ENCODE measurements at places on chromosomes 16 and 17.

- no peak for DNase-seq
Observed at GRCh38 chr17:41439375-41439774, 1.4 kb downstream of the KRT38 start.

DNA sequence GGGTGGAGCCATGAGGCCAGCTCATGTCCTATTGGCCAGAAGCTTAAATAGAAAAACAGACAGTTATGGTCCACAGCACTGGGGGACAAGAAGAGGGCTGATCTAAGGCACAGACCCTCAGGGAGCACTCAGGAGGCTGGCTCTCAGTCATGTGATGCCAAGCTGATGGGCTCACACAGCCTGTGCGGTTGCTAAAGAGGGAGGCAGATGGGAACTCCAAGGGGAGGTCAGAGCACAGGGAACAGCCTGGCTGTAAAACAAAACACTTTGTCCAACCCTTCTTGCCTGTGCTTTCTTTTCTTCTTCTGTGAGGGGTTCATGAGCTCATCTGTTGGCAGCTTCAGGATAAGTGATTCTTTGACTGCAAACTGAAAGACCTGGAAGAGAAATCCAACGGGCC, 27.2 kb downstream of the CNTNAP1 start:
- DNase-seq, result no peak

- DNase-seq, result no peak
Observed at GRCh38 chr17:68302066-68302564, 10.8 kb downstream of the ARSG start.

- peak; percentile 84 for DNase-seq
Observed at GRCh38 chr17:47324224-47325020, 667 bp downstream of the EFCAB13 start.

- DNase-seq, result no peak
Observed at GRCh38 chr17:80414508-80414802, 512 bp upstream of the ENDOV start.

DNA sequence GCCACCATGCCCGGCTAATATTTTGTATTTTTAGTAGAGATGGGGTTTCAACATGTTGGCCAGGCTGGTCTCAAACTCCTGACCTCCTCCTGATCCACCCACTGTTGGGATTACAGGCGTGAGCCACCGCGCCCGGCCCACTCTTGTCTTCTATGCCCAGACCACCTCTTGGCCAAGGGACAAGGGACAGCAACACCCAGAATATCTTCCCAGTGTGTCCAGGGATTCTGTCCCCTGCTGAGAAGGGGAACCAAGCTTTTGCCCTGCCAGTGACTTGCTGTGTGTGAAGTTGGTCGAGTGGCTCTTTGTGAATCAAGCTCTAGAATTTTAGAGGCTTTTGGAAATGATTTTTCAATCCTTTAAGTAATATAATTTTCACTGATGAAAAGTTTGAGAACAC, 1.7 kb upstream of the MPO start:
- DNase-seq, result no peak

DNA sequence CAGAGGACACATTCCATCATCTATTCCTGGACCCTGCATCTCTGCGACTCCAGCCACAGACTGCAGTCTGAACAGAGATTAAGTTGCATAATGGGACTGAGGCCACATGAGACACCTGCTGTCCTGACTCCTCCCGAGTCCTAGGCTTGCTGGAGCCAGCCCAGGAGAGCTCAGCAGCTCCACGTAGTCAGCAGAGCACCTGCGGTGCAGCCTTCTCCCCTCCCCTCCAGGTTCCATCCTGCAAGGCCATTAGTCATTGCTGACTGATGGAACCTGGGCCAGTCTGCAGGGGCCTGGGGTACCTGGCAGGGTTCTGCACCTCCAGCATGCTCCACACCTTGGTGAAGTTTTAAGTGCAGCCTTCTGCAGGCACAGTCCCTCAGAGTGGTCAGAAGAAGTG, 76.7 kb downstream of the PLD6 start:
- DNase-seq, result no peak

DNA sequence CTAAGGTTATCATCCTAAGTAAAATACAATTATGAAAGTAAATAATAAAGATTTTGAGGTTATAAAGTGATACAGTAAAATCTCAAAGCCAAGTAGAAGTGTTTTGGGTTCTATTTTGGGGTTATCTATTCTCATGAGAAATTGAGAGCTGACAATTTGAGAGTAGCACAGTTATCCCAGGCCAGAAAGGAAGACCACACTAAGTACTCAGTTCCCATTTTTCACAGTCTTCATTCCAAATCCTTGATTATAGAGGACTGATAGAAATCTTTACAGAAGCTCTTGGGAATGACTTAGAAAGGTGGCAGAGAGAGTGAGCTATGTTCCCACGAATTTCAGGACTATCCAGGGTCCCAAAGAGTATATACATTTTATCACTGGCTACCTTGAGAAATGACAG, 4.6 kb downstream of the GFOD2 start:
- no peak for DNase-seq

GRCh38 chr17:74815550-74816370, 39.6 kb upstream of the NAT9 start:
- DNase-seq, result no peak

DNA sequence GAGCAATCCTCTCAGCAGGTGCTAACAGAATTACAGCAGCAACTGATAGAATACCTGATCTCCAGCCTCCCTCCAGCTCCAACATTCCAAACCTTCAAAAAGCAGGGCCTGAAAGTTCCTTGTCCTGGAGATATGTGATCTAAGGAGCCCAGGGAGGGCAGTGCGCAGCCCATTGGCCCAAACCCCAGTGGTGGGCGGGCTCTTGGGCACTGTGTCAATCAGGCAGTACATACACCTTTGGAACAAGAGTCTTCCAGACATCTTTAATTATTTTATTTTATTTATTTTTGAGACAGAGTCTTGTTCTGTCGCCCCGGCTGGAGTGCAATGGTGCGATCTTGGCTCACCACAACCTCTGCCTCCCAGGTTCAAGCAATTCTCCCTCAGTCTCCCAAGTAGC, 24.2 kb downstream of the SLC12A3 start:
- DNase-seq, result no peak

GRCh38 chr16:19840524-19841110, 44.0 kb downstream of the GPRC5B start:
- no peak for DNase-seq

DNA sequence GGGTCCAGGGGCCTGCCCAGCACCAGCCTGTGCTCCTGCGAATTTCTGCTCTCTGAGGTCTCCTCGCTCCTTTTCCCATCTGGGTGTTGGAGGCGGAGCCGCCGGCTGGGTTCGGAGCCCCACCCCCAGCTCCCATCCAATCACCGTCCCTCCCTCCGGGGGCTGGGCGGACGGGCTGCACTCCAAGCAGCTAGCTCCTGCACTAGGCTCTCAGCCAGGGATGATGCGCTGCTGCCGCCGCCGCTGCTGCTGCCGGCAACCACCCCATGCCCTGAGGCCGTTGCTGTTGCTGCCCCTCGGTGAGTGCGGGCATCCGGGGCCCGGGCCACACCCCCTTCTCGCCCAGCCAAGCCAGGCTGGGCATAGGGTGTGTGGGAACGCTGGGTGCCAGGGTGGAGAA, at the start of gene NRN1L:
TSS of gene NRN1L (plus strand) at position 202 of the 400 bp plus-strand sequence. CDS start at position 221, 19 bp downstream.
- peak; percentile 73 for DNase-seq

DNA sequence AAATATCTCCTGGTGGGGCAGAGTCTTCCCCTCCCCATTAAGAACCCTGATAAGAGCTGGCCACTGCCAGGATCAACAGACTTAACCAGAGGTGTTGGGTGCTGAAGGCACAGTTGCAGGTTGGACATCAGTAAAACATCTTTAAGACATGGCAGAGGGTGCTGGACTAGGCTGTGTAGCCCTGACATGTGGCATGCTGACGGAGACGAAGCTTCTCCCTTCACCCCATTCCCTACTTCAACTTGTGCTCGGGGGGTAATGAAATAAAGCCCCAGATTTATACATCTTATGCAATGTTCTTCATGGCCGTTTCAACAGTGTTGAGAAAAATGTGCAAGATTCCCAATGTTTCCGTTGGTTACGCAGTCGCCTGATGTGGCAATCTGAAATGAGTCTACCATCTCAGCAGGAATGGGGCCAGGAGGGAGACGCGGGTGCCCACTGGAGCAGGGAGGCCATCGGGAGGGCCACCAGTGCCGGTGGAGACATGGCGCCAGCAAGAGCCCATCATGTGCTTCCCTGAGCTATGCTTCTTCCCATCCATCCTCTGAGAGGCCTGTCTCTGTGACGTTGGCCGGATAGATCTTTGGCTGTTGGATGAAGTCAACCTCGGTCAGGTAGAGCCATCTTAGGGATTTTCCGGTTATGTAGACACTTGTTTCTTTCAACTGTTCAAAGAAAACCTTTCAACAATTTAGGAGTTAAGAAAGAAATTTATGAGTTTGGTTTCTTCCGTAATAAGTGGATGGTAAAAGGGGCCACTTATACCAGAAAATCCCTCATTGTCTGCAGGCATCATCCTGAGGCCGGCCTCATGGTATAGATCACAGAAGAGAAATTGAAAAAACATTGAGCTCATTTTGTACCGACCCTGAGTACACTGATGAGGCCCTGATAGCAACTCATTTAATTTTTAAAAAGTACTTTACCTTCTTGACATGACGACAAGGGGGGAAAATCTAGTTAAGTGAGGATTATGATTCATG, 6.4 kb downstream of the IRF8 start:
- peak; percentile 54 for DNase-seq

DNA sequence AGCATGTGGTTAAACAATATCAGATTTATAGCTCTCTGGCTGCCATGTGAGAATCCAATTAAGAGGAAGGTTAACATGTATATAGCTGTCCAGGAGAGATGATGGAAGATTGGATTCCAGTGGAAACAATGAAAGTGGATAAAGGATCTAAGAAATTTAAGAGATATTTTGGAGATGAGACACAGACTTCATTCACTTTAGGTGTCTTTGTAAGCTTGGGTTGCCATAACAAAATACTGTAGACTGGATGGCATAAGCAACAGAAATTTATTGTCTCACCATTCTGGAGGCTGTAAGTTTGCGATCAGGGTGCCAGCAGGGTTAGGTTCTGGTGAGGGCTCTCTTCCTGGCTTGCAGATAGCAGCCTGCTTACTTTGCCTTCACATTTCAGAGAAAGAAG, 155.9 kb upstream of the MYOCD start:
- DNase-seq, result no peak

DNA sequence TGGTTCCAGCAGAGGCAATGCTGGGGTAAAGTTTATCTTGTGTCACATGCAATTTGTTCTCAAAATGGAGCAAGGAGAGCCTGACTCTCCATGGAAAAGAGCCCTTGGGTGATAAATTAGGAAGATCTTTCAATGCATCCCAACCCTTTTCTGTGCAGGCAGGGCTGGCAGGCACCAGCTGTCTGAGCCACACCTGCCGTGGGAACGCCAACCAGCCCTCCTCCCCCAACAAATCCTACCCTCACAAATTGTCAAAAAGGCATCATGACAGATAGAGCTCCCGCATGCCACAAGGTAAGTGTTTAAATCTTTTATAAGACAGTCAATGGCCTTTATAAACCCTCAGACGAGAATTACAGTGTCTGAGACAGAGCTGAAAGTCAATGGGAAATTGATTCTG, 418.5 kb upstream of the CDH5 start:
- DNase-seq, result no peak

- DNase-seq, result no peak
Observed at GRCh38 chr17:81681672-81682071, 1.9 kb downstream of the ARL16 start.

GRCh38 chr17:31511580-31511979, 120.1 kb downstream of the RAB11FIP4 start:
- DNase-seq, result no peak

DNA sequence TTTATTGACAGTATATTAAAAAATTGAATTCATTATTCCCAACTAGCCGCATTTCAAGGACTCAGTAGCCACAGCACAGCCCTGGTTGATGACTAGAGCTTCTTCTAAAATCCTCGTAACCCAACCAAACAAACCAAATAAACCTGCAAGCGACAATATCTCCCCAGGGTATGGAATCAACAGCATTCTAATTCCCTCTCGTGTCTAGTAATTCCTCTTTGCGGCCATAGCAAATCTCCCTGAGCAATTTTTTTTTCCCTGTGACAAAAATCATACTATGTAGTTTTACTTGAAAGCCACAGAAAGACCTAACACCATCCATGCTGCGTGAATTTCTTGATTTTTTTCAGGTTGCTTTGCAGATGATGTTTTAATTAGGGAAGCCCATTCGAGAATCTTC, 143.4 kb upstream of the MYOCD start:
- no peak for DNase-seq

- no peak for DNase-seq
Observed at GRCh38 chr16:14475370-14476139, 154.5 kb downstream of the PARN start.

GRCh38 chr16:27920391-27920891, 143.1 kb downstream of the GSG1L start:
- peak; percentile 50 for DNase-seq

GRCh38 chr17:68290955-68291835, at the start of the genes ARSG and SLC16A6:
Gene ARSG (plus strand): TSS chr17:68291495. CDS start chr17:68307494, 15,999 bp downstream.
Gene SLC16A6 (minus strand): TSS chr17:68291127. CDS start chr17:68278320, 12,807 bp downstream.
- peak; percentile 97 for DNase-seq

GRCh38 chr17:48769009-48769675, 40.6 kb upstream of the HOXB13 start:
- no peak for DNase-seq

- DNase-seq, result no peak
Observed at GRCh38 chr16:19843371-19843770, 41.3 kb downstream of the GPRC5B start.

DNA sequence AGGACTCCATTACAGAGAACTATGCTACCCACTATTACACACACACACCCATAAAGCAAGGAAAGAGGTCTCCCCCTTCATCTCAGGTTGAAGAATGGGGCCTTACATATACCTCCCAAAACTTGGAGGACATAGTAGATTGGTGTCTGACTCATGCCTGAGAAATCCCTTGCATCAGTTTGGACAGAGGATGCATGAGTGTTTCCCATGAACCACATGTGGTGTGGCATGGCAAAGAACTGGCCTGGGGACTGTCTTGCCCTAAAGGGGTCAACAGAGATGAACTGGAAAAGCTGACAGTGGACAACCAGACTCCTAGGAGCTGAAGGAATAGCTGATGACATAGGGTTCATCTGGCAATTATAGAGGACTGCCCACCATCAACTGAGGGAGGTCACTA, 54.0 kb downstream of the DYNLRB2 start:
- no peak for DNase-seq

DNA sequence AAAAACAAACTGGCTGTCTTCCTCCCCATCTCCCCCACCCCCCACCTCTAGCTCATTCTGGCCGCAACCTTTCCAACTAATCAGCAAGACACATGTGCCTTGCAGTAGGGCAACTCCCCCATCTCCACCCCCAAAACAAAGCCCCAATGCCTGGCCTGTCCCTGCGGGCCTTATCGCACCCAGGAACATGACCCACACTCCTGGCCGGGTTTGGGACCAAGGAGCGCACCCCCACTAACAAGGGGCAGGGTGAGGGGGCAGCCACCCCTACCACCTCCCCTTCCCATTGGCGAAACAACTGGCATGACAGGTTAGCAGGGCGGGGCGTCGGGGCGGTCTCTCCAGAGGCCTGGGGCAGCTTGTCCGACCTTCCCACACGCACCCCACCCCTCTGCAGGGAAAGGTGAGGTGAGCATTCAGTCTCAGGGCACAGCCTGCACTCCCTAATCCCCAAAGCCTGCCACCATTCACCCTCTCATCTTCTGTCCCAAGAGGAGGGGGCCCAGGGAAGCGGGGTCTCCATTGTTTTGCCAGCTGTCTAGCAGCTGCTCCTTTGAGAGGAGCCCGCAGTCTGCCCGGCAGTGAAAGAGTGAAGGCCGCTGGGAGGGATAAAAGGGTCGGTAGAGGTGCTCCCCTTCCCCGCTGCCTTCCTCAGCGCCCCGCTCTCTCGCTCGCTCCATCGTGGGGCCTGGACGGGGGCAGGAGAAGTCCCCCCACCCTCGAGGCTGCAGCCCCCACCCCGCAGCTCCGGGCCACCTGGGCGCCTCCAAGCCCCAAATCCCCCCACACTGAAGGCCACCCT, 765 bp downstream of the MYO18A start:
- DNase-seq, result no peak

- DNase-seq, result no peak
Observed at GRCh38 chr16:69581297-69581696, 15.5 kb downstream of the NFAT5 start.

Measured in spleen (tissue), 13 donors.